Glomerular endothelial cell (primary cell): ENCODE measurements at places on chromosomes 6 and 20. TPM values are rescaled to one million over a fixed set of nuclear protein-coding genes. Genes with fewer than 3 reads are reported as not detected.

DNA sequence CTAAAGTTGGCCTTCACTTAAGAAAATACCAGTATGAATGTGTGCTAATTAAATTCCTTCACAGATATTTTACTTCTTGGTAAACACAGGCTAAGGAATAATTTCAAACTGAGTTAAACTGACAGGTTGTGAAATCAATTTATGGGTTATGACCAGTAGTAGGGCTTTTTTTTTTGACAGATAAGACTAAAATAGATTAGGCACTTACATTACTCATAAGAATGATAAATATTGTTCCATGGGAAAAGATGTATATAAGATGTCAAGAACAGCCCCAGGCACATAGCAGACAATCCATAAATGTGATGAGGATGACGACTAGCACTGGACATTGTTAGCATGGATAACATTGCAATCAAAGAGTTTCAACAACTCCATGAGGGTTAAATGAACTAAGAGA is 22.9 kb downstream of the NT5E start:
- DNase-seq, result no peak

- no peak for DNase-seq
Measured at GRCh38 chr6:14544666-14545065, 427.1 kb downstream of the CD83 start.

GRCh38 chr6:136592930-136593673 is 42.9 kb upstream of the MAP7 start:
- DNase-seq, result no peak

- no peak for DNase-seq
Measured at GRCh38 chr6:115514656-115515055, 546.0 kb downstream of the FRK start.

GRCh38 chr6:108993876-108994275 is 100.8 kb downstream of the SESN1 start:
- DNase-seq, result no peak

ZBTB12 gene
- total RNA-seq, result 1.7 TPM in 2 replicates

TRIM15 gene
- not detected in 2 replicates for total RNA-seq

SLC26A8 gene
- not detected in 2 replicates for total RNA-seq

DNA sequence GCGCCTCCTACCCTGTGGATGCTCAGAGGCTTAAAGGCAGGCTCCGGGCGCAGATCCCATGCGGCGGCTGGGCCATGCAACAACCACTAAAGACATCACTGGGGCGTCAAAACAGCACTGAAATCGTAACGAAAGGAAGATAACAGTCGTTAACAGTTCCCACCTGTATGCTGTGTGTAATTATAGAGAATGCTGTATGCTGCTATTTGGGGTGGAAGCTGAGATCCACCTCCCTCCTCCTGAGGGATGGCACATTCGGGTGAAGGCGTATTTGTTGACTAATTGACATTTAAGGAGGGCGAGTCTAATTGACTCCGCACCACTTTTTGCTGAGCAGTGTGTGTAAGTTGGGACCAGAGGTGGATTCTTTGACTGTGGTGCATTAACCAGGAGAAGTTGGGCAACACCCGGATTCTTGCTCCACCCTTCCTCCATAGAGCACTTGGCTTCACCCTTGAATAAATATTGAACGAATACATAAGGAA is 687 bp downstream of the SLC35A1 start:
- no peak for DNase-seq

GRCh38 chr6:54655162-54655561 is 191.4 kb upstream of the FAM83B start:
- no peak for DNase-seq

GRCh38 chr6:64062960-64063683 is 427.5 kb downstream of the PHF3 start:
- DNase-seq, result no peak

DNA sequence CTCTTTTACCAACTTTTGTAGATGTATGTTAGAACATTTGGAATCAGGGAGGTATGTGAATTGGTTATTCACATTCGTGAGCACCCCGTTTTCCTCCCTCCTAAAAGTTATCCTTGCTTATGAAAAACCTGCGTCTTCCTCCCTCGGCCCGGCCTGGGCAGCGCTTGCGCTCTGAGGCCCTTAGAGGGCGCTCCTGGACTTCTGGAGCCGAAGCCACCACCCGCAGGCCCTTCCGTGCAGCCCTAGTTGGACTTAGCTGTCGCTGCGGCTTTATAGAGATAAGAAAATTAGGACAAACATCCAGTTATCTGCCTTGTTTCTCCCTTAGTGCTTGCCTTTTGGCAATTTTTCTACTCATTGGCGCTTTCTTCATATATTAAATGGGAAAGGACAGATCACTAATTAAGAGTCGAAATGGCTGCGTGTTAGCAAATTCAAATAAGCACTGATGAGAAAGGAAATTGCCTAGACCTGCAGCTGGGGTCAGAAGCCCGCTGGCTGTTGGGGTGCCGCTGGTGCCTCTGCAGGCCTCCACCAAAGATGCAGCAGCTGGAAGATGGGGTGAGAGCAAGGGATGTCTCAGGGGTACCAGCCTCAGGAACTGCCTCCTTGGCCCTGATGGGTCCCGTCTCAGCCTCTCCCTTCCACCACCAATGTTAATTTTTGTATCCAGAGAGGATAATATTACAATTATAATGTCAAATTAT is 5.2 kb downstream of the FNDC1 start:
- DNase-seq, result no peak

PKIB gene
- 1.9 and 8.5 TPM in 2 replicates for total RNA-seq

HCK gene
- not detected in 2 replicates for total RNA-seq

GRCh38 chr20:57953638-57954037 is 243.8 kb upstream of the PMEPA1 start:
- no peak for DNase-seq

- DNase-seq, result no peak
Measured at GRCh38 chr20:41142919-41143318, 5.6 kb downstream of the PLCG1 start.

GRCh38 chr6:150929416-150929815 is 63.9 kb downstream of the MTHFD1L start:
- DNase-seq, result no peak

- DNase-seq, result no peak
Measured at GRCh38 chr6:144177726-144178125, 27.4 kb downstream of the STX11 start.

HTR1E gene
- not detected in 2 replicates for total RNA-seq

- DNase-seq, result no peak
Measured at GRCh38 chr20:25044660-25045342, 13.1 kb downstream of the ACSS1 start.

GRCh38 chr20:44204156-44204831 is 6.3 kb downstream of the OSER1 start:
- peak; percentile 79 for DNase-seq

OPN5 gene
- total RNA-seq, result not detected in 2 replicates

GRCh38 chr6:160420253-160420968 is 72.2 kb downstream of the SLC22A3 start:
- DNase-seq, result no peak

DNA sequence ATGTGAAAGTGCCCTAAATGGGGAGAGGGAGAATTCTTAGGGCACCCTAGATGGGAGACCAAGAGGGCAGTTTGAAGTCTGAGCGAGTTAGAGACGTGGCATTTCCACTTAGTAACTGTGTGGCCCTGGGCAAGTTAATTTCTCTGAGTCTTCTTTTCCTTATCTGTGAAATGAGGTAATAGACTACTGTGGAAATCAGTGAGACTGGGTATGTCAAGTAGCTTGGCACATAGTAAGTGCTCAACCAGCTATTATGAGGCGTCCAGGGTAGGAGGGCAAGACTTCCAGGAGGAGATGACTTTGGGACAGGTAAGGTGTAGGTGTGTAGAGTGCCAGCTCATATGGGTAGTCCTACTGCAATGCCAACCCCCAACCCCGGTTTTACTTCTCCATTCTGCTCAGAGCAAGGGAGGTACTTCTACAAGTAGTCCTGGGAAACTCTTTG is 770 bp downstream of the KIF3B start:
- no peak for DNase-seq

DNA sequence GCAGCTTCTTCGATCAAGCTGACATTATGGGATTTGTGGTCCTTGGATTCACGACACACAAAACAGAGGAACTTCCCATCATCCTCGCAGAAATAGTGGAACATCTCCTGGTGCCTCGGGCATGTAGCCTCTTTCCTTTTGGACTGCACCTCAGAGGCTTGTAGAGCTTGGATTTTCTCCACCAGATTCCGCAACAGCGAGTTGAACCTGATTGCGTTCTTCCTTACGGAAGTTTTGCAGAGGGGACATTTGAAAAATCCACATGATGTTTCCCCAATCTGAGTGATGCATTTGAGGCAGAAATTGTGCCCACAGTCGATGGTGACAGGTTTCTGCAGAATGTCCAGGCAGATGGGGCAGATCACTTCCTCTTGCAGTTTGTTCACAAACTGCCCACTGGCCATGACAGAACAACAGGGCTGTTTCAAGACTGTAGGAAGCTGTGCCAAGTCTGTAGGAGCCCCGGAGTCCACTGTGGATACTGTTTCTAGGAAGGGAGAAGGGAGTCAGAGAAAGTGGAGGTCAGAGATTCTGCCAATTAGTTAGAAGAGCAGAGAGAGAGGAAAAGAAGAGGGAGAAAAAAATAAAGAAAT is 392 bp downstream of the TRIM31 start:
- no peak for DNase-seq

TRAM2 gene
- total RNA-seq, result 92.5 and 99.0 TPM in 2 replicates

DNA sequence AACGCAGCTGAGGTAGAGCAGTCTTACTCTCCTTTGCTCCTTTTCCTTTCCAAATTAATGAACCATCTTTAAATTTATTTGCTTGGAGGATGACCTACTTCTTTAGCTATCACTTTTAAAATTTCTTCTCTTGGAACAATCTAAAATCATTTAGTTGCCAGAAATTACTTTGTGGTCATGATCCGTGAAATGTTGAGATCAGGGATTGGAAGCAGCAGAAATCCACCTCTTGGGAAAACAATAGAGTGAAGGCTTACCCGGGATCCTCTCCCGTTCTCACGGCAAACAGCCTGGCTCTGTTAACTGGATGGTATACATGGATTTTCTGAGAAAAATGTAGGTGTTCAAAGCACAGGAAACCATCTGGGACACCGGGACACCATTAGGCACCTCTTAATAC is 7.7 kb downstream of the AKAP12 start:
- no peak for DNase-seq

CYP21A2 gene
- not detected in 2 replicates for total RNA-seq

MUCL3 gene
- not detected in 2 replicates for total RNA-seq

- DNase-seq, result no peak
Measured at GRCh38 chr6:116381000-116381399, 10.3 kb downstream of the DSE start.

MAPK14 gene
- total RNA-seq, result 32.5 and 46.1 TPM in 2 replicates
